NCI-H2081 (cell line): ENCODE measurements at places on chromosomes 2 and 18.

- DNase-seq: no peak
Observed at GRCh38 chr2:203893401-203893800, 25.8 kb downstream of the CTLA4 start.

DNA sequence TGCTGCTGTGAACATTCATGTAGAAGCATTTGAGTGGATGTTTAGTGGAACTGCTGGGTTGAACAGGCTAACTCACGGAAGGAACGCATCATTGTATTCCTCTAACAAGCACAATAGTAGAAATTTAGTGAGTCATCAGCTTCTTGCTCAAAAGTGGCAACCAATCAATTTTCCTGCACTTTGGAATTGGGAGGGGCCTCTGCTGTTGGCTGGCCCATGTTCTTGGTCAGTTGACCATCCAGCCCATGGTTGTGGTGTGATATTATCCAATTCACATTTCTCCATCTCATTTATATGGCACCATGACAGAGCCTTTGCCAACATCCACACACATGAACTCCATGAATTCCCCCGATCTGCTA lies 95.0 kb downstream of the TNFRSF11A start:
- no peak for DNase-seq

DNA sequence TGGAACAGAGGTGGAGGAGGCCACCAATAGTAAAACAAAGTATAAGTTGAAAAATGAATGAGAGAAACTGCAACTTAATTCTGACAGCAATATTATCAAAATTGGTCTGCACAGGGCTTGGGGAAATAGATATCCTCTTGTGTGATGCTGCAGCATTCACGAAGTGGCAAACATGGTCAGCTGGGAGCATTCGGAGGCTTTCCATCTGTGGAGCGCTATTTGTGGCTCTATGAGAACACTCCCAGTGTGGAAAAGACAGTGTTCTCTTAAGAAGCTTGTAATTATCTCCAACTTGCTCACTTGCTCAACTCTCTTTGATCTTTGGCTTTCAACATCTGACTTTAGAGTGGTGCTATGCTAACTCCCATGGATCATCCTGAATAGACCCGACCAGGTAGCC lies 3.1 kb upstream of the FLACC1 start:
- DNase-seq: no peak

- DNase-seq: no peak
Observed at GRCh38 chr2:120683081-120683480, 52.6 kb upstream of the GLI2 start.

DNA sequence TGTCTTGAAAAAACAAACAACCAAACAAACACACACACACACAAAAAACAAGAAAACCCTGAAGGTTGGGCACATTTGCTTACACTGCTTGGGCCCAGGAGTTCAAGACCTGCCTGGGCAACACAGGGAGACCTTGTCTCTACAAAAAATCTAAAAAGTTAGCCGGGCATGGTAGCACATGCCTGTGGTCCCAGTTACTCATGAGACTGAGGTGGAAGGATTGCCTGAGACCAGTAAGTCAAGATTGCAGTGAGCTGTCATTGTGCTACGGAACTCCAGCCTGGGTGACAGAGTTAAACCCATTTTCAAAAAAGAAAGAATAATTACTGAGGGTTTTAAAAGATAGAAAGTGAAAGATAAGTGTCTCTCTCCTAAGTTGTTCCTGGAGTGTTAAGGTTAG lies 103.4 kb downstream of the MBD5 start:
- no peak for DNase-seq

- no peak for DNase-seq
Observed at GRCh38 chr2:152730591-152731333, 12.3 kb downstream of the ARL6IP6 start.

DNA sequence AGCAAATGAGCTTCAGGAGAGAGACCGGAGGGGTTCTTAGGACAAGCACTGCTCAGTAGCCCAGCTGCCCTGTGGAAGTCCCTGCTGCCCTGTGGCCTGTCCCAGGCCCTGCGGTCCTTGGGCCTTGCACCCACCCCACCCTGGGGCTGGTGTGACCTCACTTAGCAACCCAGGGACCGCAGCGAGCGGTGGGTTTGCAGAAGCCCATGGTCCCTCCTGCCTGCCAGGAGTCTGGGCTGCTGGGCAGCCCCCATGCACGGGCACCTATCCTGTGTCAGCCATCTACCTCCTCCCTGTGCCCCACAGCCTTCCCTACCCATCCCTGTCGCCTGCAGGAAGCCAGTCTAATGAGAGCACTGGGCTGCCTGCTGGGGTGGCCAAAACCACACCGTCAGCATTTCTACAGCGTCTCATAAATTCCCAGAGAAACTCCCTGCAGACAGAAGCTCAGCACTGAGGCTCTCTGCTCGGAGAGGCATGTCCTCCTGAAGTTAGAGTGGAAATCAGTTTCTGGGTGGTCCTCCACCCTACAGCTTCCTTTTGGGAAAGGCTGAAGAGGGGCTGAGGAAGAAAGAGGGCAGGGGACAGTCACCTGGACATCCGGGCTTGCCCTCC lies 231.1 kb upstream of the HS6ST1 start:
- DNase-seq: no peak

- no peak for DNase-seq
Observed at GRCh38 chr2:180990337-180990736, 9.9 kb downstream of the UBE2E3 start.

DNA sequence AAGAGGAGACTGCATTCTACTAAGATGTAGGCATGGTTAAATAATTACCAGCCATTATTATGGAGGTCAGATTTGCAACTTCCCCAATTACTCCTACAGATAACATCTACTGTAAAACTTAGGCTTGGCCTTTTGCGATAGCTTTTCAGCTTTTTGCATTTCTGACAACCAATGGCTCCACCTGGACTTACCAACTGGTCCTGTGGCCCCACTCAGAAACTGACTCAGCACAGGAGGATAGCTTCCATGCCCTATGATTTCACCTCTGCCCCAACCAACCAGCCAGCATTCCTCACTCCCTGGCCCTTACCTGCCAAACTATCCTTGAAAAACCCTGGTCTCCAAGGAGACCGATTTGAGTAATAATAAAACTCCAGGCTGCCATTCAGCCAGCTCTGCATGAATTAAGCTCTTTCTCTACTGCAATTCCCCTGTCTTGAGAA lies 28.2 kb downstream of the TUBB6 start:
- no peak for DNase-seq

GRCh38 chr18:76633588-76634269 lies 138.7 kb upstream of the ZNF516 start:
- DNase-seq: no peak

GRCh38 chr2:62222674-62223073 lies 26.8 kb downstream of the B3GNT2 start:
- DNase-seq: no peak

GRCh38 chr2:20641123-20641985 lies 9.5 kb downstream of the HS1BP3 start:
- no peak for DNase-seq

GRCh38 chr18:45828917-45829811 lies 3.7 kb downstream of the SIGLEC15 start:
- no peak for DNase-seq

DNA sequence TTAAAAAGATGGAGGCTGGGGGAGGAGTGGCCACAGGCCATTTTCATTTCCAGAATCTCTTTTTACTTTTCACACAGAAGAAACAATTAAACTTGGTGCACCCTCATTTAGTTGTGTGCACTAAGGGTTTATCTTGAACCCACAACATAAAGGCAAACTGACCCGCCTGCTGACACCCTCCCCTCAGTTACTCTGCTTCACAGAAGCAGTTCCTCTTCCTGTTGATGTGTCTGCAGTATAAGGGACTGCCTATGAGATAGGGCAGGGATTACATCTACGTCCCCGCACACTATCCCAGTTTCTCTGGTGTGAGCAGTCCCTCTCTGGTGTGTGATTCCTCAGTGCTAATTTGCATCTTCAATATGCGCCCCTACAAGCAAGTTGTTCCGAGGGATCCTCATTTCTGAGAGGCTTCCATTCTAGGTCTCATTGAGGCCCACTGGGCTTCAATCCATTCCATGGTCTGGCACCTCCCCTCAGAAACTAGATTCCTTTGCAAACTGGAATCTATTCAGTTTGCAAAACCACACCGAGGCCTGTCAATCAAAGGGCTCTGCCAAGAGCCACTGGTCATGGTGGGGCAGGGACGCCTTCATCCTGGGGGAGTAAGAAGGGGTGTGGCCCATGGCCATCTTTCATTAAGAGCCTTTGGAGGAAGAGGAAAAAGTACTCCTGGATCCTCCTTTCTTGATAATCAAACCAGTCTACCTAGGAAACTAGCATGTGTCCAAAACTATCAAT lies 12.3 kb downstream of the CREG2 start:
- no peak for DNase-seq

DNA sequence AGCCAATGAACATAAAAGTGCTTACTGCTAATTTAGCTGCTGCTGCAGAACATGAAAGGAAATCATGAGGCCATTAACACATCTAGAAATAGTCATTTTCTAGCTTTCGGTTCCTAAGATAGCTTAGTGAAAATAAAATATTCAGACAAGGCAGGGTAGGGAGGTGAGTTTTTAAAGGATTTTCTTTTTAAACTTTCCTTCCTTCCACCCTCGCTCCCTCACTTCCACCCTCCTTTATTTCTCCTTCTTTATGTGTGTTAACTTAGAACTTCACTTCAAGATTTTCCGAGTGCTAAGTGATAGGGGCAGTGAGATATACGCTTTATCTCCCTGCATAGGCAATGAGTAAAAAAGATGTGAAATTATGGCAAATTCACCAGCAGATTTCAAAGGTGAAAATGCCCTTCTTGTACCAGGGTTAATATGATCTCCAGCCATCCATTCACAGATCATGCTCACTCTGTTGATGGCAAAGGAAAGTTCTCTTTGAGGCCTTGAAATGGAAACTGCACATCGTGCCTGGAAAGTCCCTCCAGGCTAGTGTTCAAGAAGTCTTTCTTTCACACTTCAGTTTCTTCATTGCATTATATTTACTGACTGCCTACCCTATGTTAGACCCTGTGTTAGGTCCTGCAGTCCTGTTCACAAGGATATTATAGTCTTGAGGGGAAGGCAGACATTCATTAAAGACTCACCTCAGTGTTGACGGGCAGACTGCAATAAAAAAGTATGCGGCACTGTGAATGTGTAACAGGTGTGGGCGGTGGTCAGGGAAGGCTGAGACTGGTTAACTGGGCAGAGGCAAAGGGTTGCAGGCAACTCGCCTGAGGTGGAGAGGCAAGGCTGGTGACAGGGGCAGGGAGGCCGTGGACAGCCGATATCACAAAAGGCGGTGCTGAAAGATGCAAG lies 200.8 kb downstream of the PLCL1 start:
- no peak for DNase-seq

DNA sequence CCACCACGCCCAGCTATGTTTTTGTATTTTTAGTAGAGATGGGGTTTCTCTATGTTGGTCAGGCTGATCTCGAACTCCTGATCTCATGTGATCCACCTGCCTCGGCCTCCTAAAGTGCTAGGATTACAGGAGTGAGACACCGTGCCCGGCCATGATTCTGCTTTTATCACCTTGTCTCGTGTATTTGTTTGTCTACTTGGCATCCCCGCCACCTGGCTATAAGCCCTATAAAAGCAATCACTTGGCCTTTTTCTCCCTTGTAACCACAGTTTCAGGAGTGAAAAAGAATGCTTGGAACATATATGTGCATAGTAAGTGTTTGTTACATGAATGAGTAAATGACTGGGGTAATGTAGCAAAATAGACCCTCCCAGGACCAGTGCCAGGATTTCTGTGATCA lies 77.5 kb upstream of the PAPOLG start:
- DNase-seq: no peak
